ENCODE measurements at places on chromosomes 2 and 18. TPM values are rescaled to one million over a fixed set of nuclear protein-coding genes. Genes with fewer than 3 reads are reported as not detected.

DNA sequence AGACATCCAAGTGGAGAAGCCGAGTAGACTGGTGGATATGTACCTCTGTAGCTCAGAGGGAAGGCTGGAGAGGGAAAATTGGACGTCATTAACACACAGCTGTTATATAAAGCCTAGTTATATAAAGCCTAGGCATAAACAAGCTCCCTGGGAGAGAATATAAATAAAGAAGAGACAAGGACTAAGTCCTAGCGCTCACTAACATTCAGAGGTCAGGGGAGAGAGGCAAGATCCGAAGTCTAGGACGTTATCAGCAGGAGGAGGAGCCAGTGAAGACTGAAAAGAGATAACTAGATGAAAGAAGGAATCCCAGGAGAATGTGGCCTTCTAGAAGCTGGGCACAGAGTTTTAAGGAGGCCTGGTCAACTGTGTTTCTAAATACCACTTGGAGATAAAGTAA is 55.3 kb downstream of the NOL10 start:
- H3K27ac ChIP-seq: no peak overlapping the region
- no peak overlapping the region for H3K4me3 ChIP-seq
- H3K4me1 ChIP-seq: no peaks in the 10 kb centered on the region
- DNase-seq: no peak

GRCh38 chr2:68295516-68295915 is 24.2 kb downstream of the CNRIP1 start:
- H3K4me1 ChIP-seq: no peaks in the 10 kb centered on the region
- H3K27me3 ChIP-seq: peaks cover 7% of the 10 kb centered on the region
- H3K27ac ChIP-seq: no peak overlapping the region
- DNase-seq: no peak

- peak; percentile 27 for DNase-seq
- H3K36me3 ChIP-seq: no peaks in the 10 kb centered on the region
- peaks cover 42% of the 10 kb centered on the region for H3K27me3 ChIP-seq
- H3K4me3 ChIP-seq: no peak overlapping the region
- H3K4me1 ChIP-seq: peaks cover 7% of the 10 kb centered on the region
Observed at GRCh38 chr2:27249891-27250651, 12.8 kb downstream of the SLC30A3 start.

- DNase-seq: no peak
- no peak overlapping the region for H3K27ac ChIP-seq
- H3K36me3 ChIP-seq: no peaks in the 10 kb centered on the region
- peaks cover 7% of the 10 kb centered on the region for H3K4me1 ChIP-seq
- no peaks in the 10 kb centered on the region for H3K27me3 ChIP-seq
Observed at GRCh38 chr2:213279971-213280370, 4.3 kb upstream of the SPAG16 start.

DNA sequence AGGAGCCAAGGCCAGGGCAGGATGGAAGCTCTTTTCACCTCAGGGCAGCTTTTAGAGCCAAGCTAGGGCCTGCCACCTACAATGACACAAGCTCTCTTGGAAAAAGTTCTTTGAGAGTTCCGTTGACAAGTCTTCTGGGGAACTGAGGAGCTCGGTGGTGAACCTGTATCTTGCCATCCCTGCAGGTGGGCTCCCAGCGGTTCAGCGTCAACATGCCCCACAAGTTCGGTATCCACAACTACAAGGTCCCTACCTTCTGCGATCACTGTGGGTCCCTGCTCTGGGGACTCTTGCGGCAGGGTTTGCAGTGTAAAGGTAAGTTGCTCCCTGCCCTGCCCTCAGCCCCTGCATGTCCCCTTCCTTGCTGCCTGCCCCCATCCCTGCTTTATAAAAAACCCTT is 312.8 kb upstream of the EPAS1 start:
- no peak for DNase-seq
- no peaks in the 10 kb centered on the region for H3K4me1 ChIP-seq

- H3K4me1 ChIP-seq: no peaks in the 10 kb centered on the region
- no peak for DNase-seq
- H3K4me3 ChIP-seq: no peak overlapping the region
- no peaks in the 10 kb centered on the region for H3K27me3 ChIP-seq
Observed at GRCh38 chr18:65990174-65990690, 239.4 kb downstream of the CDH7 start.

The SH3YL1 gene
- 59.8 TPM for total RNA-seq

All from T-cell (primary cell).